ENCODE measurements at places on chromosomes 1 and 21. TPM values are rescaled to one million over a fixed set of nuclear protein-coding genes. Genes with fewer than 3 reads are reported as not detected.

SFN gene
- polyA plus RNA-seq: 0.49 TPM

KRTAP19-1 gene
- not detected for polyA plus RNA-seq

FLG2 gene
- 0.27 TPM for polyA plus RNA-seq

GCLM gene
- 11.3 TPM for polyA plus RNA-seq

RUNX3 gene
- polyA plus RNA-seq: 1.3 TPM

All from left lung (tissue), 14 donors.